Smooth muscle cell of the brain vasculature (primary cell): ENCODE measurements at places on chromosomes 2 and 18.

GRCh38 chr2:10208736-10209135, 86.2 kb downstream of the RRM2 start:
- no peak for DNase-seq

DNA sequence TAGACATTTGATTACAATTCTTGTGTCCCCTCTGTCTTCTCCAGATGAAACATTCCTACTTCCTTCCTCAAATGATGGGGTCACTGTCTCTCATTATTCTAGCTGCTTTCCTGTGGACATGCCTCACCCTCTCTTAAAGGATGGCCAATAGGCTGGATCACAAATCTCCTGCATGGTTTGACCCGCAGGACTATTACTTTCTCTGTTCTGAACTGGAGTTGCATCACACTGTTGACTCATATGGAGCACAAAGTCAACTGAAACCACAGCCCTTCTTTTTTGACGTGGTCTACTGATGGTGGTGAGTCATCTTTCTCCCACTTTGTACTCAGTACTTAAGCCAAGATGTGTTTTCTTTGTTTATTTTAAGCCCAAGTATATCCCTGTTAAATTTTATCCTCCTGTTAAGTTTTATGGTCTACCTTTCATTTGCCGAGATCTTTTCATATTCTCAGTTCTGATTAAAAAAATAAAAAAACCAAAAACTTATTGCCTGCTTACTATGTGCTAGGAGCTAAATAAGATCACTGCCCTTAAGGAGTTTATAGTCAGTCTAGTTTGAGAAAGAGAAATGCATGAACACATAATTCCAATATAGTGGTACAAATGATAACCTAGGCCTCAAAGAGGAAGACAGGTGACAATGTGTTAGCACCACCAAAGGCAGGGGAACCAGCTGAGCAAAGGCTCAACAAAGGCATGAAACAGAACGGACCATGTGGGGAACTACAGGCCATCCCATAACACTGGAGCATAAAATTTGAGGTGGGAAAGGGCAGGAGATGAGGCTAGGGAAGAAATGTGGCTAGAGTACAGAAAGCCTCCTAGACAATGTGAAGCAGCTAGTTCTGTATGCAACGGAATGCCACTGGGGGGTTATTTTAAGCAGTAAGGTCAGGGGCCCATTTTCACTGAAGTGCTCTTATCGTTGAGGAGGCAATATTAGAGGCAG, 67.6 kb upstream of the ZFP36L2 start:
- peak; percentile 94 for DNase-seq

DNA sequence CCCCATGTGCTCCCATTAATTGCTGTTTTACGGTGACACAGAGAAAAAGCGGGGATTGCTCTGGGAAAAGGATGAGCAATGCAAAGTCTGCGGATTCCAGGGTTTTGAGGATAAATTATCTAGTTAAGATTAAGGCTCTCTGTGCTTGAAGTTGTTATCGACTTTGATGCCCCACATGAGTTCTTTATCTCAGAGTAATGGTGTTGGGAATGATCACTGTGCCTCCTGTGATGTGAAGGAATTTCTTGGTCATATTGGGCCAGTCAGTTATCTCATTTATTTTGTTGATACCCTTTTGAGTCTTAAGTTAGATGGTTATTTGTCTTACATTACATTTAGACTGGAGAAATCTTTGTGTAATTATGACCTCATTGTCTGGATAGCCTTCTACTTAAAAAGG, 184.6 kb upstream of the MEX3C start:
- DNase-seq: no peak

- DNase-seq: no peak
Observed at GRCh38 chr2:85470850-85471800, 52.6 kb downstream of the SH2D6 start.

DNA sequence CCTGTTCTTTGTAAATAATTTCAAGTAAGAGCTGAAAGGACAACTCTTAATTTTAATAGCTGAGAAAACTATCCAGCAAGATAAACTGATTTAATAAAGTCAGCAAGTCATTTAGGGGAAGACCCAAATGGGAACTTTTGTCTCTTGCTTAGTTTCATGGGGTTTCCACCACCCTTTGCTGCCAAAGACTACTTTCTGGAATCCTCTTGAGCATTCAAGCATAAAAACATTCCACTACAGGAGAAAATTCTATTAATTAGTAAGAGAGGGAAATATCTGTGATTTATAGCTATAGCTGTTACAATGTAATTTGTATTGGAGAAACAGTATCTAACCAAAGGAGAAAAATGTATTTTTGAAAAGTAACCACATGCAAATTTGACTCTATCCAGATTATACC, 20.6 kb downstream of the EFEMP1 start:
- no peak for DNase-seq

DNA sequence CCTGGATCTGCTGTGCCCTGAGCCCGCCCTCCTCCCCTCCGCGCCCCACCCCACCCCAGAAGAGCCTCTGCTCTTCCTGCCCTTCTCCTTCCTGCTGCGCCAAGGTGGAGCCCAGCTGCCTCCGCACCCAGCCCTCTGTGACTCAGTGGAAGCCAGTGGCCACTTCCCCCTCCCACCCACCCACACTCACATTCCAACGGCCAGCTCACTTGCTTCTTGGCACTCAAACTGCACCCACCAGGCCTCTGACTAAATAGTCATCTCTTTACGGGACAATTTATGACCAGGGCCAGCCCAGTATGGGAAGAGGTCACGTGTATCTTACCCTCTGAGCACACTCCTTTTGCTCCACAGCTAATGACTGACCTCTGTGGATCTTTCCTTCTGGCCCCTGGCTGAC, 150.4 kb upstream of the SLC1A4 start:
- no peak for DNase-seq

DNA sequence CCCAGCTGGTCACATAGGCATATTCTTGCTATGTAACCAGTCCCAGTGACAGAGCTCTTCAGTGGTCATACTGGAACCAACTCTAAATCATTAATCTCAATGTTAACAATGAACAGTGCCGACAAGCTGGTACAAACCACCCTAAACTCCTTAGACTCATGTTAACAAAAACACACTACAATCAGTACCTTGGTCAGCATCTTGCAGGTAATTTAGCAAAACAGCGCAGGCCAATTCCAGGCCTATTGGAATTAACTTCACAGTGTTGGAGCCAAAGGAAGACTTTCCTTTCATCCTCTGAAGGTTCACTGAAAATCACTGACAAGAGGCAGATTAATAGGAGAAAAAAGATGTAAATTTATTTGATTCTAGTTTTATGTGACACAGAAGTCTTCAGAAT, 396.4 kb downstream of the PIK3C3 start:
- no peak for DNase-seq
